Bronchial epithelial cell (primary cell): ENCODE measurements at places on chromosomes 4 and X. TPM values are rescaled to one million over a fixed set of nuclear protein-coding genes. Genes with fewer than 3 reads are reported as not detected.
A peak's percentile ranks its signal among the peaks of the same experiment; 100 is the strongest.

GRCh38 chr4:2322841-2323240 is 60.9 kb upstream of the MXD4 start:
- no peak for DNase-seq

GRCh38 chr4:104492183-104492771 is 2.4 kb downstream of the CXXC4 start:
- DNase-seq: peak; percentile 44

- DNase-seq: no peak
These were observed 18.6 kb downstream of the PSAPL1 start for GRCh38 chr4:7415927-7416686.

DNA sequence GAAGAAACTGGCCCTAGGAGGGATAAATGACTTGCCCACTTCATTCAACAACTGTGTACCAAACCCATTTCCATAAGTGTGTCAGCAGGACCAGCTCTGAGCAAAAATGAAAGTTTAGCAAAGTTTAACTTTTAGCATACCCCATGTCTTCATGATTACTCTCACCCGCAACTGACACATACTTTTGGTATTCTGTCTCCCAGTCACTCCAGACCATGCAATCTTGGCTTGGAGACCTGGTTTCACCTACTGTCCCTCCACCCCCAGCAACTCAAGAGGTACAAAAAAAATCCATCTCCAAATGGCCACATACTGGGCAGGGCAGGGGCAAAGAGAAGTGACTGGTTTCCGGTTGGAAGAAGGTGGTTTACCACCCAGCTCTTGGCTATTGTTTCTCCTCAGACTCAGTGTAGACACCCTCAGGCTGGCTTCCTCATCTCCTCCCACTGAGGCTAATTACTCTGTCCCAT is 79.8 kb downstream of the RLIM start:
- peak; percentile 45 for DNase-seq

Gene TRIML1
- 0.26 TPM in 1 of 2 replicates, not detected in the other for total RNA-seq

DNA sequence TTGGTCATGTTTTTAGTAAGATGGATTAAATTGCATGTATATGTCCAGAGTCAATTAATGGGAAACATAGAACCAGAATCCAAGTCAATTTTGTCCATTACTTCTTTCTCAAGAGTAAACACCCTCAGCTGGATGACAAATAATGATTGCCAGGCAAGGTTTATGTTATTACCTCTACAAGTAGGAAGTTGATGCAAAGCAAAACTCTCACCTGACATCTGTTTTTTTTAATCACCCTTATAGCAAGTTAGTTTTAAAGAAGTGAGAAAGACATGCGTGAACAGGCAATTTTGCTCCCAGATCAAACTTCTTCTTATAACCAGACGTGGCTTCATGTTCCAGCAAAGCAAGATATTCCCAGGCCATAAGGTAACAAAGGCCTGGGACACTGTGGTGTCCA is 348.5 kb upstream of the FTHL17 start:
- no peak for DNase-seq

Gene SPANXA2
- total RNA-seq: not detected in 2 replicates

Gene TLL1
- total RNA-seq: 0.13 and 0.53 TPM in 2 replicates

Gene DRP2
- total RNA-seq: not detected in 2 replicates

Gene MAGEA11
- total RNA-seq: not detected in 2 replicates

DNA sequence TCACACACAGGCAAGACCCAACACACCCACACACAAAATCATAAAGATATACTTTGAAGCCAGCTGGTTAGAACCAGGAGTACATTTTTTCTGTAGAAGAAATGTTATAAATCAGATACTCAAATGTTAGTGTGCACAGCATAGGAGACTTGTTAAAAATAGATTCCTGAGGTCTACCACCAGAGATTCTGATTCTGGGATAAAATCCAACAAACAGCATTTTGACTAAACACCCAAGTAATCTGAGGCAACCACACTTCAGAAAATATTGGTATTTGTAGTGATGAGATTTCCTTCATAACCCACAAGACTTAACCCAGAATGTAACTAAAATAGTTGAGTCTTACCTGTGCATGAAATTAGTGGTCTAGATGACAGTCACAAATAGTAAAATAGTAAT is 301.8 kb downstream of the HNRNPD start:
- DNase-seq: no peak

Gene CENPVL1
- total RNA-seq: not detected in 2 replicates

DNA sequence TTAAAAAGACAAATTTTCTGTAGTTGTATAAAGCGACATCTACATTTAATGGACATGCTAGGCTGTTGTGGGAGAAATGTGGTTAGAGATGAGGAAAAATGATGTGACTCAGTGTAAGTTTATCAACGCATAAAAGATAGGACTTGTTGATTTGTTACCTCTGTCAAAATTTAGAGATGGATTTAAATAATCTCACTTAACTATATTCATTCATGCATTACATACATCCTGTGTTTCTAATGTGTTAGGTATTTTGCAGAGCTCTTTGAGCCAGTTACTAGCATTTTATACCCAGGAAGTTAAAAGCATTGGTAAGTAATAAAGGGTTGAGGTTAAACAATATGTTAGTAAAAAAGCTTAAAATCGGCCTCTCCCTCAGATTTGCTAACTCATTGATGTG is 34.3 kb downstream of the METAP1 start:
- DNase-seq: no peak

DNA sequence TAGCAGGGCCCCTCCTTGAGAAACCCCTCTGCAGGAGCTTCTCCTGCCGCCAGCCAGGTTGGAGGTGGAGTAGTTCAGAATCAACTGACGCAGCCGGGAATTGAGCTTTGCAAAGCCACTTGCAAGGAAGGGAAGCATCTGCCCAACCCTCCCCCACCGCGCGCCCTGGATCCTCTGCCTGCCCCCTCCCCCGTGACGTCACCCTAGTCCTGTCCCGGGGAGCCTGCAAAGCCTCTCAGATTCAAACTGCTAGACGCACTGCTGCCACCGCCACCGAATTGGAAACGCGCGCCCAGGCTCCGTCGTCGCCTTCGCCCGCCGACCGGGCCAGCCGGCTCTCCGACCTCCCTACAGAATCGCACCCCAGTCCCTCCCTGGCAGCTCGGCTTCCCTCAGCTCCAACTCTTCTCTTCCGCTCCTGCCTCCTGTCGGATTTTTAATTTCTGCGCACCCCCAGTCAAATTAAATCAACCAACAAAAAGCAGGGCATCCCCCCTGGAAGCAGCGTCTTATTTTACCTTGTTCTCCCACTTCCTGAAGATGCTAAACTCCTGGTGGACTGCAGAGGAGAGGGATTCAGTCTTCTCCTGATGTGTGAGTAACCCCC is 3.8 kb downstream of the SLITRK2 start:
- no peak for DNase-seq

Gene CSN1S1
- not detected in 2 replicates for total RNA-seq

DNA sequence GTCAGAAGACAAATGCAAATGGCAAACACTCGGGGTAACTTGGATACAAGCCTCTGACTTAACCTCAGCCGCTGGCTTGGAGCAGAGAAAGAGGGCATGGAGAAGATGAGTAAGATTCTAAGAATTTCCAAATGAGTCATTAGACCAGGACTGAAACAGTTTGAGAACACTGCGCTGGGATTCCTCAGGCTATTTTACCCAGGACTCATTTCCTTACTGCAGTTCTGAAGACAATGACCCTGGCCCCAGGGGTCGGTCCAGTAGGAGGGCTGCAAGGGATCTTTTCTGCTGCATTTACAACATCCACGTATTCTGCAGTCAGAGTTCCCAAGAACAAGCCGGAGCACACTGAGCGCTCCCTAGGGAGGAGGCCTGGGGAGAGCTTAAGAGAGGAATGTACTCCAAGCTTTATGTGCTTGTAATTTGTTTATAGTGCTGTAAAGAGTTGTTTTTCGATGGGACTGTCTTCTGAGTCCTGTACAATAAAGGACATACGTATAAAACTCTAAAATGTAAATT is 27.3 kb upstream of the SORBS2 start:
- peak; percentile 95 for DNase-seq

DNA sequence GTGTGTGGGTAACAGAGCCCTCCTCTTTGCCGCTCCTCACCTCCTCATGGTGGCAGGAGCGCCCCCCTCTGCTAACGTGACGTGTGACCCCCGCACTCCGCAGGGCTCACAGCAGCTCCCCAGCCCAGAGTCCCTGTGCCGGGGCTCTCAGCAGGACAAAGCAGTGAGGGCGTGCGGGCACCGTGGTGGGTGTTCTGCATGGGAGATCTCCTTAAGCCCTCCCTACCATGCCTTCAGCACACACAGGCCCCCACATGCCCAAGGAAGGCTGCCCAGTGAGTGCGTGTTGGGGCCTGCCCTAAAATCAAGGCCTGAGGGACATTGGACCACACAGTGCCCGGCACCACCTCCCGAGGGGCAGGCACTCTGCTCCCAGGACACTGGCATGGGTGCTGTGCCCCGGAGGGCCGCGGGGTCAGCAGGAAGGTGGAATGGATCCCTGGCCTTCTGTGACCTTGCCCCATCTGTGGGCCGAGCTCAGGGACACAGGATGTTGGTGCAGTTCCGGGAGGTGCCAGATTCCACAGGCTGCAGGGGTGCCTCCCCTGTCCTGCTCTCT is 10.1 kb downstream of the PSAPL1 start:
- peak; percentile 6 for DNase-seq

DNA sequence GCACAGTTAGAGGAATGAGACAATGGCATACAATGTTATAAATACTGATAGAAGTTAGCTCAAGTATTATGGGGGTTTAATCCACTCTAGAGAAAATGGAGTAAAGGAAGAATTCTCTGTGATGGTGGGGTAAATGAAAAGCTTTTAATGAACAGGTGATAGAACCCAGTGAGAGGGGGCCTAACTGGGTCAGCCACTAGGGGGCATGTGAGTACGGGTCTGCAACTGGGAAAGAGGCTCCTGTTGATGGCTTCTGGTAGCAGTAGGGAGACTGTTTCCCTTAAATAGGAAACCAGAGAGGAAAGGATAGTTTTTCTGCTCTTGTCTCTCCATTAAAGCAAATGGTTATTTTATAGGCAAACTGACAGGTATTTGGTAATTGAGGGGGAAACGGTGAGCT is 132.8 kb upstream of the GPR101 start:
- peak; percentile 3 for DNase-seq

DNA sequence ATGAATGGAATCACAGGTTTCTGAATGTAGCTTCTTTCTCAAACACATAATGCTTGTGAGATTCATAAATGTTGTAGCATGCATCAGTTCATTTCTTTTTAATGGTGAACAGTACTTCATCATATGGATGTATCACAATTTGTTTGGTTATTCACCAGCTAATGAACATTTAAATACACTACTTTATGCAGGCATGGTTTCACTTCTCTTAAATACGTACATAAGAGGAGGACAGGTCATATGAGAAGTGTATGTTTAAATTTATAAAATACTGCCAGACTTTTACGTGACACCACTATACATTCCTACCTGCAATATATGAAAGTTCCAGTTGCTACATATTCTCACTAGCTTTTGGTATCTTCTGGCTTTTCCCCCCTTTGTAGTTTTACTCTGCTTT is 65.4 kb downstream of the ANKRD17 start:
- DNase-seq: no peak

Gene PRRG1
- 4.5 and 5.6 TPM in 2 replicates for total RNA-seq

Gene NEIL3
- 0.53 and 0.90 TPM in 2 replicates for total RNA-seq

DNA sequence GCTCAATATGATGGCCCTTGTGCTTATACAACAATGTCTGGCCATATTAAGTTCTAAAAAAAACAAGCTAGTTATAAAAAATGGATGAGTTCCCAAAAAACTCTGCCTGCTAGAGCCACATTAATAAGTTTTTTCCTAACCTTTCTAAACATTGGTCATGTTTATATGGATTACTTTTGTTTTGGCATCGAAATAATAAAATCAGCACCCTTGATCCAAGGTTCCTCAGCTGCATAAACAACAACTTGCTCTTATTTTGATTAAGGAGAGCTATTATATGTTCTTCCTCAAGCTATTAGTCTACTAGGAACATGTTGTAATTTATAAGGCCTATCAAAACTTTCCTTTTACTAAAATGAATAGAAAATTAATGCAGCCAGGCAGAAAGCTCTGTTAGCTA is 48.4 kb downstream of the UNC5C start:
- no peak for DNase-seq

Gene STX18
- 17.4 and 21.6 TPM in 2 replicates for total RNA-seq

Gene MEPE
- total RNA-seq: not detected in 2 replicates

GRCh38 chr4:145871209-145871608 is 67.4 kb downstream of the ZNF827 start:
- no peak for DNase-seq

- DNase-seq: peak; percentile 99
These were observed 54.8 kb downstream of the C4orf51 start for GRCh38 chr4:145734576-145735346.

- DNase-seq: no peak
These were observed 30.1 kb downstream of the ZRSR2 start for GRCh38 chrX:15820106-15821073.

Gene PCDH19
- under 0.01 TPM in 2 replicates for total RNA-seq

Gene VCX2
- not detected in 2 replicates for total RNA-seq

GRCh38 chr4:155759372-155760252 is 791 bp downstream of the GUCY1B1 start:
- no peak for DNase-seq

GRCh38 chr4:5114950-5115349 is 63.7 kb downstream of the STK32B start:
- DNase-seq: no peak

DNA sequence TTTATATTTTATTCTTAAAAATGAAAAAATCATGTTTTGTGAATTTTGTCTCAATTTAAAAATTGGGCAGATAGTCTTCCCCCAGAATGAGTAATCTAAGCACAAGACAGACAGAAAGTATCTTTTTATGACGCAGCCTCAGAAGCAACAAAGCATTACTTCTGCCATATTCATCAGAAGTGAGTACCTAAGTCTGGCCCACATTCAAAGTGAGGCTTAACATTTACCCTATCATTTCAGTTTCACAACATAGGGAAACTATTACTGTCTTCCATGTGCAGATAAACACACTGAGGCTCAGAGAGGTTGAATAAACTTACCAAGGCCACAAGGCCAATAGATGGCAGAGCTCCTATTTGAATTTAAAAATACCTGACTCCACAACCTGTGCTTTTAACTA is 4.4 kb upstream of the PRDX4 start:
- DNase-seq: peak; percentile 7

- no peak for DNase-seq
These were observed 377.1 kb upstream of the ADGRL3 start for GRCh38 chr4:60822986-60823385.

DNA sequence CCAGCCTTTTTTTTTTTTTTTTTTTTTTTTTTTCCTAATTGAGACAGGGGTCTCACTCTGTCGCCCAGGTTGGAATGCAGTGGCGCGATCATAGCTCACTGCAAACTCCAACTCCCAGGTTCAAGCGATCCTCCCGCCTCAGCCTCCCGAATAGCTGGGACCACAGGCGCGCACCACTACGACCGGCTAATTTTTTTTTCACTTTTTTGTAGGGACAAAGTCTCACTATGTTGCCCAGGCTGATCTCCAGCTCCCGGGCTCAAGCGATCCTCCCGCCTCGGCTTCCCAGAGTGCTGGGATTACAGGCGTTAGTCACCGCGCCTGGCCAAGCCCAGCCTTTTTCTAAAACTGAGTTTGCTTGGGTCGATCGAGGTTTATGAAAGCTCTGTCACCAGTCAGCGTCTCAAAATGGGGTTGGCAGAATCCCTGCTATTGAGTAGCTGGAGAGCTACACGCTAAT is 1.3 kb upstream of the OTUD5 start:
- DNase-seq: peak; percentile 49

Gene TSPAN5
- 12.7 and 13.7 TPM in 2 replicates for total RNA-seq
